ENCODE measurements at places on chromosomes 16 and 17. TPM values are rescaled to one million over a fixed set of nuclear protein-coding genes. Genes with fewer than 3 reads are reported as not detected.

The TP53TG3F gene
- not detected for total RNA-seq

The NUPR1 gene
- total RNA-seq = 0.23 TPM

The ABCA10 gene
- total RNA-seq = 0.58 TPM

The CCL11 gene
- total RNA-seq = not detected

The GEMIN4 gene
- total RNA-seq = 16.6 TPM

The SLC47A2 gene
- not detected for total RNA-seq

The CHCT1 gene
- not detected for total RNA-seq

The TMEM106A gene
- 4.7 TPM for total RNA-seq

The CES5A gene
- not detected for total RNA-seq

The ESRP2 gene
- 2.9 TPM for total RNA-seq

The KRTAP4-5 gene
- not detected for total RNA-seq

The RNF112 gene
- total RNA-seq = not detected

The MYO15A gene
- total RNA-seq = 0.18 TPM

The KRT24 gene
- not detected for total RNA-seq

The CALB2 gene
- total RNA-seq = not detected

The EVI2B gene
- total RNA-seq = 1.6 TPM

The IRX6 gene
- not detected for total RNA-seq

The METTL23 gene
- total RNA-seq = 23.8 TPM

The ELAC2 gene
- 88.1 TPM for total RNA-seq

The C16orf95 gene
- total RNA-seq = 1.6 TPM

The TMEM88 gene
- 24.8 TPM for total RNA-seq

The ABCC6 gene
- total RNA-seq = 0.10 TPM

All from glomerular endothelial cell (primary cell).